NCI-H1694 (cell line): ENCODE measurements at places on chromosomes 1 and 21.

- DNase-seq: no peak
These were observed 12.4 kb downstream of the ADAR start for GRCh38 chr1:154595621-154596020.

GRCh38 chr1:108722292-108722691 lies 9.6 kb downstream of the FNDC7 start:
- no peak for DNase-seq

DNA sequence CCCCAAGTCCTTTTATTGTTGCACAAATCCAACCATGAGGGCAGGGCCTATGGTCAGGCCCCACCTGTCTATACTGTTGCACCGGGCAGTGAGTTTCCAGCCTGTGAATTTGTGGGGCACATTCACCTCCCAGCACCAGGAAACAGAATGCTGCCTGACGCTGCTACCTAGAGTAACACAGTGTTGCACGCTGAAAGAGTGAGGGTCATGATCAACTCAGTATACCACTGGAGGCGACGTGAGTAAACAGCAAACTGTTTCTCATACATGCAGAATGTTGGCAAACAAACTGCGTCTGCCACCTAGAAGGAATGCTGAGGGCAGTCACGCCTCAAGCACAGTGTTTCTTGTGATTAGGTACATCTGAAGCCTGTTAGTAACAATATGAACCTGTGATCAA lies 13.4 kb upstream of the LRRC47 start:
- no peak for DNase-seq

GRCh38 chr1:1599030-1599934 lies 653 bp downstream of the FNDC10 start:
- no peak for DNase-seq
